Activated CD8-positive, alpha-beta memory T cell treated with anti-CD3 and anti-CD28 coated beads for 24 hours (primary cell): ENCODE measurements at places on chromosomes 16 and 17.

DNA sequence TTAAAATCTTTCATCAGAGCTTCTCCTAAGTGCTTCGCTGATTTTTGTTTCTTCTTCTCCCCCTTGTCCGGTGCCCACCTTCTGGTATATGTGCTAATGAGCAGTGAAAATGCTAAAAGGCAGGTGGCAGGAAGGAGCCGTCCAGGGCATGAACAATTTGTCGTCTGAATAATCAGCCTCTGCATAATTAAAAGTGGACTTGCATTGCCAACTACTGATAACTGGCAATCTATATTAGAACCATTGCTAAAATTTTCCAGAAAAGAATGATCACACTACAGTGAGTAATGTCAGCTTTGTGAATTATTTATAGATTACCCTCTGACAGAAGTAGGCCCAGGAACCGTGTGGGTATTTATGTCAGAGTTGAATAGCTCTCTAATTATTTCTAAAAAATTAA lies 28.1 kb downstream of the SERPINF1 start:
- DNase-seq = no peak

DNA sequence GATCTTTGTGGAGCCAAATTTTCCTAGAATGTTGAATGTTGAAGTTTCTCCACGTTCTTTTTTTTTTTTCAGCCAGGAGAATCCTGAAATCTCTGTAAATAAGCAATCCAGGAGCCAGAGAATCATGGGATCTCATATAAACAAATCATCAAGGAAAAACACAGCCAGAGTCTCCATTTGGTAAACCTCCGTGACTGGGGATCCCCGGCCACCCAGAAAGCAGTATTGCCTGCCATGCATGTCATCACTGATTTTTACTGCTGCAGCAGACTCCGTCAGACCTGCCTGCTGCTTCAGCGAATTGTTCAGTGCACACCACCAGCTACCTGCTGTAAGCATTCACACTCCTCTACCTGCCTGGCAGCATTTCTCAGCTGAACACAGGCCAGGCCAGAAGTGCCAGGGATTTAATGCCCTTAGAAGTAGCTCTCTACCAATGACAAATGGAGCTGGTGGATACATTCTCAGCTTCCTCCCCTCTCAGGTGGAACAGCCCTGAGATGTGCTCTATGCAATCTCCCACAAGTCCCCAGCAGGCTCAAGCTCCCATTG lies 158.6 kb downstream of the CYLD start:
- DNase-seq = no peak

DNA sequence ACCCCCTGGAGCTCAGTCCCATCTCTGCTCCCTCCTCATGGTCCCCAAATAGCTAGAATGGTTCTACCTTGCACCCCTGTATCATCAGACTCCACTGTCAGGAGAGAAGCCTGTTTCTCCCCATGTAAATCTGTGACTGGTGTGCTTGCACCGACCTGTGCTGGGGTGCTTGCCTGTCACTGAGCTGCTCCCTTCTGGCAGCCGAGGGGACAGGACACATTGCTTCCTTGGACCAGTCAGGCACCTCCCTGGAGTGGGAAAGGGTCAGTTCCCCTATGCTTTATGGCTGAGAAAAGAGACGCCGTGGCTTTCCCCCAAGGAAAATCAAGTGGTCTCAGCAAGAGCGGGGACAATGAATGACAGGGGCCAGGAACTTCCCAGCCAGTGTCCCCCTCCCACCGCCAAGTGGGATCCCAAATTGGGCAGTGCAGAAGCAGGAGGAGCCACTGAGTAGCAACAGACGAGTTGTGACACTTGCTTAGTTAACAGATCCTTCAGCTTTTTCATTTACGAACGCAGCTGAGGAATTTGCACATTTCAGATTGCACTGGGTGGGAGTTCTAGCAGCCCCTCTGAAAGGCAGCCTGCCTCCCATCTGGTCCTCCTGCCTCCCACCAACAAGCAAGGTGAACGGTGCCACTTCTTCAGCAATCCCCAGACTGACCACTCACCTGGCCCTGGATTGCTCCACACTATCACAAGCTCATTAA lies 156.4 kb downstream of the KATNIP start:
- no peak for DNase-seq

- no peak for DNase-seq
These were observed 25.5 kb downstream of the GP2 start for GRCh38 chr16:20301840-20302239.

- DNase-seq = no peak
These were observed 126.2 kb downstream of the IRX3 start for GRCh38 chr16:54160252-54160860.

DNA sequence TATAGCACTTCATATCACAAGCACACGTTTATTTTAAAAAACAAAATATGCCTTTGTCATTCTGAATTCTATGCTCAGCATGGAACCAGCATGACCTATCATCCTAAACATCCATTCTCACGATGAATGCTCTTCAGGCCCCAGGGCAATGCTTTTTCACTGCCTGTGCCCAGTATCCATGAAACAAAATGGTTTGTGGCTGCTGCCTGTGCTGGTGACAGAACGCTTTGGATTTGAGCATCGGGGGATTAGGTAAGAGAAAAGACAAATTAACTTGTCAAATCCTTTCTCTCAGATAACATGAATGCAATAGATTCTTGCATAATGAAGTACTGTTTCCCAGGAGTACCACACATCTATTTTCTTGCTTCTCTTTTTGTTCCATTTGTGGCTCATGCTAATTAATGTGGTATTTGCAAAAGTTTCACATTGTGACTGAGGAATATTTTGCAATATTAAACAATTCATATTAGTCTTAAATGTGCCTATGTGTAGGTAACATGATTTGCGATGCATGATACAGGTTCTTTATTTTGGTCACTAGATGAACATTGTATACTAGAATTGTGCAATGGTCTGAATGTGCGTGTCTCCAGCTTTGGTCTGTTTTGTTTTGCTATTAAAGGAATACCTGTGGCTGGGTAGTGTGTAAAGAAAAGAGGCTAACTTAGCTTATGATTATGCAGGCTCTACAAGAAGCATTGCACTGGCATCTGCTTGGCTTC lies 25.8 kb upstream of the SRSF1 start:
- DNase-seq = no peak

DNA sequence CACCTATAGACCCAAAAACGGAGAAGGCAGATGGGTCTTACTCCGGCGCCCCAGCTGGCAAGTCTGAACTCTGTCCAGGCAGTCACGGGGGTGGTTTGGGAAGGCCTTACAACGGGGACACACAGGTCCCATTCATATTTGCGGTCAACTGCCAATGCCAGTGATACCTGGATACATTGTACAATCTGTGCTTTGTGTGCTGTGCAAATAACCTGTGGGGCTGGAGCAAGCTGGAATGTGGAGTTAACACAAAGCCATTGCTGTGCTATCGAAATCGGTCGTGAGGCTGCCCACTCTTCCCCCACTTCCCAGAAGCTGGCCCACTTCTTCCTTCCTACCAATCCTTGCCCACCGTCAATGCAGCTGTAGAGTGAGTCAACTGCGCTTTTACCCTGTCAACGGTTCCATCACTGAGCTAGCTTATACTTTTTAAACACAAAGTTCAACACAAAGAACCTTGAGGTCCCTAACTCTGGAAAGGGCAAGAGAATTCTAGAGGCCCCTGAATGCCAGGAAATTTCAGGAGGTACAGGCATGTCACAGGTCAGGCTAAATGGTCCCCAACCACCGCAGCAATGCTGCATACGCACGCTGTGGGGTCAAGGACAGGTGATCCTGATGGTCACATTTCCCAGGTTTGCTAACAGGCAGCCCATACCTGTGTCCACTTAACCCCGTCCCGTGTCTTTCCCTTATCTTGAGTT lies 122.8 kb downstream of the ZFHX3 start:
- DNase-seq = no peak

DNA sequence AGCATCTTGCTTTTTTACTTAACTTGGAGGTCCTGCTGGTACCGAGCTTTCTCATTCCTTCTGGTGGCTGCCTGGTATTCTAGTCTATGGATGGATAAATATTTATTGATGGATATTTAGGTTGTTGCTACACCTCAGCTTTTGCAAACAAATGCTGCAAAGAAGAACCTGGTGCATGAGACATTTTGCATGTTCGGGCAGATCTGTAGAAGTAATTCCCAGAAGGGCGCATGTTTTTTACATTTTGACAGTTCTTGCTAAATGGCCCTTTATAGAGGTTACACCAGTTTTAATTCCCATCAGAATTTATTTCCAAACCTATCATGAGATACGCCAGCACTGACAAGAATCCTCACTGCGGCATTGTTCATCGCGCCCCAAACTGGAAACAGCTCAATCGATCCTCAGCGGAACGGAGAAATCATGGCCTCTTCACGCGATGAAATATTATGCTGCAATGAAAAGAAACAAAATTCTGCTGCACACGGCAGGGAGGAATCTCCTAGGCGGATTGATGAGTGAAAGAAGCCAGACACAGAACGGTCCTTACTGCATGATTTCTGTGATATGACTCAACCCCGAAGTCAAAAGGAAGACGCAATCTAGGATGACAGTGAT lies 68.0 kb upstream of the CREBBP start:
- DNase-seq = no peak

GRCh38 chr17:1039123-1039507 lies 42.2 kb downstream of the TIMM22 start:
- no peak for DNase-seq

DNA sequence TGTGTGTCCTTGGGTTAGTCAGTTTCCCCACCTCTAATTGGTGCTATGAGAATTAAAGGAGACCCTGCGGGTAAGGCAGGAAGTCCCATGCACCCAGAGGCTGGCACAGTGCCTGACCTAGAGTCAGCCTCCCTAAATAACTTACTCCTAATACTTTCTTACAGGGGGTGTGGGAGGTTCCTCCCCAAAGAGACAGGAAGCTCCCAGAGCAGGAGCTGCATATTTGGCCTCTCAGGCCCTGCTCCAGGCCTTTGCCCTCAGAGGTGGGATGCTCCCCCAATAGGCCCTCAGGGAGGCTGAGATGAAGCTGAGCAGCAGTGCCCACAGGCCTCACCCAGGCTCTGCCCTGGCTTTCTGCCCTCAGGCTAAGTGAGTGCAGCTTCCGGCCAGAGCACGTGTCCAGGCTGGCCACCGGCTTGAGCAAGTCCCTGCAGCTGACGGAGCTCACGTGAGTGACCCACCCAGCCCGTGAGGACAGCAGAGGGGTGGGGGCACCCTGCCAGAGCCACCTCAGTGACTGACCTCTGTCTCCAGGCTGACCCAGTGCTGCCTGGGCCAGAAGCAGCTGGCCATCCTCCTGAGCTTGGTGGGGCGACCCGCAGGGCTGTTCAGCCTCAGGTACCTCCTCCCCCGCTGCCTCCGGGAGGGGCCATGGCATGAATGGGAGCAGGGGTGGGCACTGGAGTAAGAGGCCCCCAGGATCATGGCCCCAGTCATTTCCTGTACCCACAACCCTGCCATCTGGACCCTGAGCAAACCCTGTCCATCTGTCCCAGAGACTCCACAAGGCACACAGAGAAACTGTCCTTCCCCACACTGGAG lies 31.1 kb upstream of the CPNE2 start:
- DNase-seq = no peak

DNA sequence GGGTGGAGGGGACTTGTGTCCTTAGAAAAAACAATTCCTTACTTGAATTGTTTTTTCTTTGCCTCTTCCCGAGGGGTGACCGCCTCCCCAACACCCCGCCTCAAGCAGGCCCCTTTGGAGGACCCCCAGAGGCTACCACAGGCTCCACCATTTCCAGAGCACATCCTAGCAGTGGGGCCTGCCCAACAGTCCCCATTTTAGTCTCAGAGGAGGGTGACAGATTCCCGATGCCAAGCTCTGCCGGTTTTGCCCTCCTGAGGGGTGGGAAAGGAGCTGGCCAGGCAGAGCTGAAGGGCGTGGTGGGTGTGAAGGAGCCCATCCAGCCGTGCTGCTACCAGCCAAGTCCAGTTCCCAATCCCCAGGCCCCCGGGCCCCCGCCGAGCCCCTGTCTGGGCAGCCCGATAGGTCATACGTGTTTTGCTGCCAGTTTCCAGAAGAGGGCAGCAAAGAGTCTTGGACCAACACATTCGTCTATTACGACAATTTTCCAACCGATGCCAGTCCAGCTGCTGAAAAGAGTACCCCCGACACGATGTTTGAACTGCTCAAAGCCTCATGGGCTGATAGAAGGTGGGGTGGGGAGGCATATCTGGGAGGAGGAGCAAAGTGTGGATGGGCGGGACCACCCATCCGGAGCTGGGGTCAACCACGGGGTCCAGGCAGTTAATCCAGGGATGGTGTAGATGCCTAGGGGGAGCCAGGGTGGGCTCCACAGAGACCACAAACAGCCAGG lies 18.8 kb upstream of the GAA start:
- peak; percentile 82 for DNase-seq

DNA sequence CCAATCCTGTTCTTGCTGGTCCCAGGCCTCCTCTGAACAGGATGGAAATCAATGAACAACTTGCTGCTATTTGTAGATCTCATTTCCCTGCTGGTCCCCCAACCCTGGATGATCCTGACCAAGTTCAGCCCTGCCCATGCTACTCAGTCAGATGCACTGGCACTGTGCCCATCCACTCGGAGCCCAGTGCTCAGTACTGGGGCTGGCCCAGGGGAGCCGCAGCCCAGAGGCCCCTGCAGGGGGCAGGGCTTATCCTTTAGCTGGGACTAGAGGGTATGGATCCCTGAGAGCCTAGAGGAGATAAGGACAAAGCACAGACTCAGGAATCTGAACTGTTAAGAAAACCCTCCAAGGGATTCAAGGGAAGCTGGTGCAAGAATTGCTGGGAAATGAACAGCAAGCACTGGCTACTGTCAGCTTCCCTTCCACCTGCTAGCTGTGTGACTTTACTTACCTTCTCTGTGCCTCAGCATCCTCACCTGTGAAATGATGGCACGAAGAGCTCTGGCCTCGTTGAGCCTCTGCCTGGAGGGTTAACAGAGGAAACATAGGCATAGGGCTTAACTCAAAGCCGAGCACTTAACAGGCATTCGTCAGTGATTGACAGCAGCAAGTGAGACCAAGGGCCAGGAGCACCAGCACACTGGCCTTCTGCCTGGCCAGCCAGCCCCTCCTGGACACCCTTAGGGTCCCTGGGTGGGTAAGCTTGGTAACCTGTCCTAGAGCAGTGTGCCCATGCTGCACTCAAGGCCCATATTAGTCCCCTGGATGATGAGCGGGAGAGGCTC lies 29.8 kb upstream of the C1QL1 start:
- no peak for DNase-seq

DNA sequence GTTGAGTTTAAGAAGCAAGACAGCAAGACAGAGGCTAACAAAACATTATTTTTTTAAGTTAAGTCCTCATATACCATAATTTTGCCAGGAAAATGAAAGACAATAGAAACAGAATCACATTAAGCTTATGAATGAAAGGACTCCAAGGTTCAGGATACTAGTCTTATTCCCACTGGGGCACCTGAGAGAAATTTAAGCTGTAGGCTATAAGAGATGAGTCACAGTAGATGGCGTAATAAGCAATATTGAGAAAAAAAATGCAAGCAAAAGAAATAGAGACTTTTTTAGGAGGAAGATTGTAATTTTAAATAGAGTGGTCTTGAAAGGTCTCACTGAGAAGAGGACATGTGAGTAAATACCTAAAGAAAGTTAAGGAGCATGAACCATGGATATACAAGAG lies 57.1 kb upstream of the KIF2B start:
- no peak for DNase-seq
